ENCODE measurements at places on chromosomes 2 and 18. TPM values are rescaled to one million over a fixed set of nuclear protein-coding genes. Genes with fewer than 3 reads are reported as not detected.

The CHST9 gene
- 1.3 TPM for total RNA-seq

The CNDP1 gene
- total RNA-seq = not detected

The GATA6 gene
- total RNA-seq = 0.26 TPM

The NETO1 gene
- total RNA-seq = 0.71 TPM

The COL3A1 gene
- 0.22 TPM for total RNA-seq

The SGPP2 gene
- total RNA-seq = 0.34 TPM

The CD8A gene
- 0.34 TPM for total RNA-seq

The CD28 gene
- total RNA-seq = not detected

The RAPGEF4 gene
- total RNA-seq = 1.8 TPM

- DNase-seq = no peak
Measured at GRCh38 chr2:101930847-101931246, 60.9 kb upstream of the IL1R2 start.

- no peak for DNase-seq
Measured at GRCh38 chr18:6069103-6069502, 173.8 kb upstream of the TMEM200C start.

DNA sequence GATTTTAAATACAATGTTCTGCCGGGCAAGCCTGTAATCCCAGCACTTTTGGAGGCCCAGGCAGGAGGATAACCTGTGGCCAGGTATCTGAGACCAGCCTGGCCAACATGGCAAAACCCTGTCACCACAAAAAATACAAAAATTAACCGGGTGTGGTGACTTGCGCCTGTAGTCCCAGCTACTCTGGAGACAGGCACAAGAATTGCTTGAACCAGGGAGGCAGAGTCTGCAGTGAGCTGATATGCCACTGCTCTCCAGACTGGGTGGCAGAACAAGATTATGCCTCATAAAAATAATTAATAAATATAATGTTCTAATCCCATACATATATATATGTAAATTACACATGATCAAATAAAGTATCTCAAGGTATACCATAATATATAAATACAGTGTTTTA lies 119.3 kb downstream of the C2orf74 start:
- no peak for DNase-seq

- peak; percentile 44 for DNase-seq
Measured at GRCh38 chr2:173667014-173667413, 298.2 kb downstream of the SP3 start.

DNA sequence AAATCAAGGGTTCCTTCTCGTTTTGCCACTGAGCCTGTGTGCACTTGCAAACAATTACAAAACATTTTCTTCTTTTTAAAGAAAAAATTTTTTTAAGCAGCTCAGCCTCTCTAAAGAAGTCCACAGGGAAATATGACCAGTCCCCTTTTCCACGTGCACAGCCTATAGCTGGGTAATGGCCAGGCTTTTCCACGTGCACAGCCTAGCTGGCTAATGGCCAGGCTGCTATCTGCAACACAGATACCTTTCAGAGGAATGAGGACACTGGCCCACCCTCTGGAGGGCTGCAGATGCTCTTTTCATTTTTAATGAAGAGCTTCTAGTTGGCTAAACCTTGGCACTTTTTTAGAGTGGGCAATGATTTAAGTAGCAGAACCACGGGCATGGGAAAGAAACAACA lies 46.3 kb downstream of the ASB18 start:
- no peak for DNase-seq

DNA sequence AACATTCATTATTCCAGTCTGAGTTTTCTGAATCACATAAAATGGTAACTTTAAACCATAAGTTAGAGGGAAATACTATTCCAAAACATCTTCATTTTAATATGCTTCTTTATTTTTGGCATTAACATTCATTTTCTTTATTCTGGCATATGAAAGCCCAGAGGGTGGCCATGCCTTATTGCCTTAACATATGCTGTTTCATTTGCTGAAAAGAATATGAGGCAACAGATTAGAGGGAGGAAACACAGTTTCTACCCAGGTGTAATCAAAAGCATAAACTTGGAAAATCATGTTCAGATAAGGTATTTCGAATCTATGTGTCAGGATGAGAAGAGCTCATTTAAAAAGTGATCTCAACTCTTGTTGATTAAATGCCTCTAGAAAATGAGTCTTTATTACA lies 379.9 kb upstream of the DSEL start:
- DNase-seq = no peak

DNA sequence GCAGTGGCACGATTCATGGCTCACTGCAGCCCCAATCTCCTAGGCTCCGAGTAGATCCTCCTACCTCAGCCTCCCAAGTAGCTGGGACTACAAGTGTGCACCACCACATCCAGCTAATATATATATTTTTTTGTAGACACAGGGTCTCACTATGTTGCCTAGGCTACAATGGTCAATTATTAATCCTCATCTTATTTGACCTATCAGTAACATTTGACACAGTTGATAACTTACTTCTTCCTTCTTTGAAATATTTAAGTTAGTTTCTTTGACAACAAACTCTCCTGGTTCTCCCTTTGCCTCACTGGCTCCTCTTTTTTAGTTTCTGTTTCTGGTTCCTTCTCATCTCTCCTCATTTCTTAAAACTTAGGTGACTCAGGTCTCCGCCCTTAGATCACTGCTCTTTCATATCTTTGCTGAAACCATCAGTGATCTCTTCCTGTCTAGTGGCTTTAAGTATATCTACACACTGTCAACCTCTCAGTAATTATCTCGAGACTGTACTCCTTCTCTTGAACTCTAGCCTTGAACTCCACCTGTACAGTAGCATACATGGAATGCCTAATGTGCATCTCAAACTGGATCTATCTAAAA lies 11.5 kb downstream of the PGAP1 start:
- DNase-seq = no peak

DNA sequence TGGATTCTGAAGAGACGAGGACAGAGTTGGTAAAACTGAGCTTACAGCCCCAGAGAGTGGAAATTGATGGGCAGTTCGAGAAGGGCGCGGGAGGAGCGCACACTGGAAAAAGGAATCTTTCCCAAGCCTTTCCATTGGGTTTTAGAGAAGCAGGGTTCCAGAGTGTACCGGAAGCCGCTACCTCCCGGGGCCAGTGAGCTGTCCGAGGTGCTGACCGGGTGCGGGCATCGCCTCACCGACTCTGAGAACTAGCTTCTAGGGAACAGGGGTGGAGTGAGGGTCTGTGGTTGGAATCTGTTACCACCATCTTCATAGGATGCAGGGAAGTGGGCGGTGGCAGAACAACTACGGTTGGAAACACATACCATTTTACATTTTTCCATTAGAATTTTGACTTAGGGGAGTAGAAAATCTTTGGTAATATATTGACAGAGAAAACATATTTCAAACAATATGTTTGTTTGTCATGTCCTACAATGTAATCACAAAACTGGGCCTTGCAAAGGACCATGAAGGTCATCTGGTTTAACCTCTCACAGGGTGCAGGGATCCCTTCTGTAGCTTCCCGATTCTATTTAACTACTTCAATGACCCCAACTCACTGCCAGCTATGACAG lies 724 bp downstream of the NMS start:
- peak; percentile 80 for DNase-seq

GRCh38 chr18:74901362-74902146 lies 303.9 kb downstream of the ZNF407 start:
- DNase-seq = no peak

DNA sequence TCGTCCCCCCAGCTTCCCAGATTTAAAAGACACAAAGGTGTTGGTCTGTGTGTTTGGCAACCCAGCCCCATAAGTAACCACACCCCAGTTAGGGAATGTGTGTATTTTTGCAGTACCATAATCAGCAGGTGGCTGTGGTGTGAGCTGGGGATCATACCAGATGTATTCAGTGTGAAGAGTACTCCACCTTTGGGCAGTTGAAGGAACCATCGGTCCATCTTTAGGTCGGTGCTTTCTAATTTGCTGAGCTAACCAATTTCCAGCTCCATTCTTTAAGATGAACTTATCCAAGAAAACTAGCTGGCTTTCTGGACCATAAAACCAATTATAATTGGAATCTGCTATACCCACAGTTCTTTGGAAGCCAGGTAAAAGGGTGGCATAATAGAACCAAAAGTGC lies 3.2 kb downstream of the DSEL start:
- DNase-seq = peak; percentile 11

DNA sequence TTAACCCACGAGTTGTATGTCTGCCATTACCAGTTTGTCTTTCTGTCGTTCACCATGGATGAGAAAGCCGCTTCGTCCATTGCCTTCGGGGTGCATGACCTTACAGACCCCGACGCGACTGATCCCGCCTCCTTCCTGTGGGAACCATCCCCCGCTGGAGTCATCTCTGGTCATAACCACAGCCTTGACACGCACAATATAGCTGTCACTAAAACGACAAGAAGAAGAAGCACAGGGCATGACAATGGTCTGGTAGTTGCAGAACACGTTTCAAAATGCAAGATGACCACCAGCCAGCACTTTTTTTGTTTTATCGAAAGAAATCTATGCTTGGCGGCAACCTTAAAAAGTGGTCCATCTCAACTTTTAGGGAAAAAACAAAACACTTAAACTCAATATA lies 87.7 kb downstream of the SPRED2 start:
- no peak for DNase-seq

GRCh38 chr18:56509656-56510055 lies 128.7 kb downstream of the TXNL1 start:
- peak; percentile 48 for DNase-seq

- DNase-seq = no peak
Measured at GRCh38 chr2:86229221-86229620, 30.0 kb downstream of the MRPL35 start.

GRCh38 chr2:119630121-119630520 lies 48.9 kb upstream of the TMEM177 start:
- DNase-seq = no peak

DNA sequence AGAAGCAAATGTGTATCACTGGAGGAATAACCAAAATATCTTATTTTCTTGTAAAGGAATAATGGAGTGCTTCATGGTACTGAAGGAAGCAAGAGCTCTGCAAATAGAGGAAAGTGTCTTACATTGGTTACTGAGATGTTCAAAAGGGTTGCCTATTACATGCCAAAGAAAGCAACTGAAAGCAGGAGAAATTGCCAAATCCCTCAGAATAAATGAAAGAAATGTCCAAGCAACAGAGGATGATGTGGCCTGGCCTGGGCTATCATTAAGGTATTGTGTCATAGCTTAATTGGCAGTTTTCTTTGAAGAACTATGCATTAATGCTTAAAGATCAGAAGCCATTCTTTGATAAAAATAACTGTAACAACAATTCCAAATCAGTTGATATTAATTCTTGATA lies 173.7 kb downstream of the RAB3GAP1 start:
- no peak for DNase-seq
